ENCODE measurements at places on chromosomes 5 and 9.
A peak's percentile ranks its signal among the peaks of the same experiment; 100 is the strongest.

DNA sequence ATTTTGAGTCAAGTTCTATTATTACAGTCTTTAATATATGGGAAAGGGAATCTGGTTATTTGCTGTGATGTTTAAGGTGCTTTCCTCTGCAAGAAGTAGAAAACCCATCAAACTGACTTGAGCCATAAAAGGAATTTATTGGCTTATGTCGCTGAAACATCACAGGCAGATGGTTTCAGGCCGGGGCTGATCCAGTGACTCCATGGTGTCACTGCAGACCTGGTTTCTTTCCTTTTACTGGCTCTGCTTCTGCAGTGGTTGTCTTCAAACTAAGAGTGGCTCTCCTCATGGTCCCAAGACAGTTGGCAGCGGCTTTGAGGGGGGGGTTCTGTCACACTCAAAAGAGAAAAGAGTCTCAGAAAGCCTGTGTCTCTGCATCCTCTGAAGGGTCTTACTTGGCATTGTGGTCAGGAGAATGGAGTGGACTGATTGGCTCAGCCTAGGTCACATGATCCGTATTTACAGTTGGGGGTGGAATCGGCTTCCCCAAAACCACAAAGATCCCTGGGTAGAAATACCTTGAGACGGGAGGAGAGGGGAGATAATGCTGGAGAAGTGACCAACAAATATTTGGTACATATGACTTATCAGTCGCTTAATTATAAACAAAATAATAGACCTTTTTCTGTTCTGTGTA lies 106.3 kb downstream of the DAPK1 start:
- no peaks in the 10 kb centered on the region for H3K27me3 ChIP-seq
- peaks cover 71% of the 10 kb centered on the region for H3K4me1 ChIP-seq
- DNase-seq = peak; percentile 24
- H3K4me3 ChIP-seq = no peak overlapping the region
- H3K36me3 ChIP-seq = peaks cover 2% of the 10 kb centered on the region
- peak overlapping the region; percentile 38 for H3K27ac ChIP-seq

GRCh38 chr9:133587051-133587450 lies 22.1 kb downstream of the FAM163B start:
- no peaks in the 10 kb centered on the region for H3K36me3 ChIP-seq
- H3K27me3 ChIP-seq = no peaks in the 10 kb centered on the region

- no peaks in the 10 kb centered on the region for H3K36me3 ChIP-seq
- no peak overlapping the region for H3K27ac ChIP-seq
- H3K27me3 ChIP-seq = peaks cover 35% of the 10 kb centered on the region
- H3K4me3 ChIP-seq = no peak overlapping the region
- DNase-seq = no peak
Measured at GRCh38 chr5:1732238-1732941, 67.2 kb downstream of the MRPL36 start.

DNA sequence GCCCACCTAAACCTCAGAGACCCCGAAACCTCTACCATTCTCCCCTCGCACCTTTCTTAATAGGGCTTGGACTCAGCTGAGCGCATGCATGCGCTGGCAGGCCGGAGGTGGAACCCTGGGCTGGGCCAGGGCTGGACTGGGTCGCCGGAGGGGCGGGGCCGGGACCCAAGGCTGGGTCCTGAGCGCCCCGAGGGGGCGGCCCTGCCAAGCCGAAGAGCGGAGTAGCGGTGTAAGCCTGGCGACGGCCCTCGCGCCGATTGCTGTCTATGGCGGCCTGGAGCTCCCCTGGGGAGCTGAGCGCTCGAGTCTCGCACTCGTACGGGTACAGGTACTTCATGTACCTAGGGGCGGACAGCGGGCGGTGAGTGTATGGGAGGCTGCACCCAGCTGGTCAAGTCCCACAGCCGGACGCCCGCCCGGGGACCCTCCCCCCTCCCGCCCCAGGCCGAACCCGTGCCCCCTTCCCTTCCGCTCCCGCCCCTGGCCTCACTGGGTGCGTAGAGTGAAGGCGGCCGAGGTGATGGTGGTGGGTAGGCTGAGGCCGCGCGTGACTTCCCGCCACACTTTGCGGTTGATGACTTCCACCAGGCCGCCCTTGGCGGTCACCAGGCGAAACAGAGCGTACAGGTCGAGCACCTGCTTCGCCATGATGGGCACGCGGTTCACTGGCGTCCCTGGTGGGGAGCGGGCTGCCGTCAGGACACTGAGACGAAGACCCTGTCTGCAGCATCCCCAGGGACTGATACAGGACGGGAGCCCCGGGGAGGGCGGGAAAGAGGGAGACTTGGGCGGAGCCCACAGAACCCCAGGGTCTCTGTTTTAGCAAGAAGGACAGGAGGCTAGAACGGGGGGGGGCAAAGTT lies 3.3 kb upstream of the DCTN3 start:
- no peak overlapping the region for H3K27ac ChIP-seq
- H3K27me3 ChIP-seq = peaks cover 43% of the 10 kb centered on the region
- H3K4me1 ChIP-seq = peaks cover 15% of the 10 kb centered on the region
- no peaks in the 10 kb centered on the region for H3K36me3 ChIP-seq
- peak; percentile 43 for DNase-seq

GRCh38 chr9:117823576-117823975 lies 119.4 kb downstream of the TLR4 start:
- H3K4me3 ChIP-seq = no peak overlapping the region
- DNase-seq = no peak
- peaks cover 20% of the 10 kb centered on the region for H3K4me1 ChIP-seq
- no peaks in the 10 kb centered on the region for H3K36me3 ChIP-seq

GRCh38 chr5:133899506-133899905 lies 68.9 kb downstream of the C5orf15 start:
- no peak overlapping the region for H3K27ac ChIP-seq
- DNase-seq = no peak
- H3K4me1 ChIP-seq = no peaks in the 10 kb centered on the region
- no peaks in the 10 kb centered on the region for H3K36me3 ChIP-seq

DNA sequence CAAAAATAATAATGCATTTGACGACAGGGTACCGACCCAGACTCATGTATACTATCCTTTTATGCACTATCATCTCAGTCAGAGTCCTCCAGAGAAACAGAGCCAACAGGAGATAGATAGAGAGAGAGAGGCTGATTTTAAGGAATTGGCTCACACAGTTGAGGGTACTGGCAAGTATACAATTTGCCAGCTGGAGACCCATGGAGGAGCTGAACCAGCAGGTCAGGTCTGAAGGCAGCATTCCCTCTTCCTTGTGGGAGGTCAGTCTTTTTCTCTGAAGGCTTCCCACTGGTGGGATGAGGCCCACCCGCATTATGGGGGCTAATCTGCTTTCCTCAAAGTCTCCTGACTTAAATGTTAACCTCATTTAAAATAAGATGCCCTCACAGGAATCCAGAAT lies 17.3 kb upstream of the MED10 start:
- no peak for DNase-seq
- no peak overlapping the region for H3K27ac ChIP-seq
- no peak overlapping the region for H3K4me3 ChIP-seq

GRCh38 chr5:147160902-147161700 lies 73.7 kb upstream of the STK32A start:
- H3K36me3 ChIP-seq = no peaks in the 10 kb centered on the region
- no peaks in the 10 kb centered on the region for H3K27me3 ChIP-seq
- DNase-seq = no peak
- no peaks in the 10 kb centered on the region for H3K4me1 ChIP-seq

DNA sequence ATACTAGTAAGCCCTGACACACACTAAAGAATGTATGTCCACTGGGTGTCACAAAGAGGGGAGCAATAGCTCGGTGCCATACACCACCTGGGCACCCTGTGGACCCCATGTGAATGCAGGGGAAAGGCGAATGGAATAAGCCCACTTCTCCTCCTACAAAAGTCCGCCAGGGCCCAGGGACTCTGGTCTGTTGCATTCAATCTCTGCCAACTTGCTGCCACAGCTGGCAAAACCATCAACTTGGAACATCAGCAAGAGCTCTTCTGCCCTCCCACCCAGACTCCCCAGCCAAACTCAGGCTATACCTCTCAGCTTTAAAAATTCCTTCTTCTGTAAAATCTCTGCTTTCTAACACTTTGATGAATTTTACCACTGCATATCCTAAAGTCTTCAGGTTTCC lies 54.5 kb downstream of the PFDN1 start:
- no peak for DNase-seq
- no peaks in the 10 kb centered on the region for H3K27me3 ChIP-seq
- no peak overlapping the region for H3K4me3 ChIP-seq
- peaks cover 26% of the 10 kb centered on the region for H3K4me1 ChIP-seq

- no peak overlapping the region for H3K4me3 ChIP-seq
- no peak overlapping the region for H3K27ac ChIP-seq
- H3K4me1 ChIP-seq = no peaks in the 10 kb centered on the region
- no peaks in the 10 kb centered on the region for H3K27me3 ChIP-seq
- H3K36me3 ChIP-seq = no peaks in the 10 kb centered on the region
Measured at GRCh38 chr5:10130881-10131280, 118.8 kb downstream of the ATPSCKMT start.

- no peaks in the 10 kb centered on the region for H3K36me3 ChIP-seq
- H3K27me3 ChIP-seq = peaks cover 4% of the 10 kb centered on the region
- no peak overlapping the region for H3K27ac ChIP-seq
- no peak for DNase-seq
Measured at GRCh38 chr5:135913713-135914626, 18.3 kb upstream of the IL9 start.

DNA sequence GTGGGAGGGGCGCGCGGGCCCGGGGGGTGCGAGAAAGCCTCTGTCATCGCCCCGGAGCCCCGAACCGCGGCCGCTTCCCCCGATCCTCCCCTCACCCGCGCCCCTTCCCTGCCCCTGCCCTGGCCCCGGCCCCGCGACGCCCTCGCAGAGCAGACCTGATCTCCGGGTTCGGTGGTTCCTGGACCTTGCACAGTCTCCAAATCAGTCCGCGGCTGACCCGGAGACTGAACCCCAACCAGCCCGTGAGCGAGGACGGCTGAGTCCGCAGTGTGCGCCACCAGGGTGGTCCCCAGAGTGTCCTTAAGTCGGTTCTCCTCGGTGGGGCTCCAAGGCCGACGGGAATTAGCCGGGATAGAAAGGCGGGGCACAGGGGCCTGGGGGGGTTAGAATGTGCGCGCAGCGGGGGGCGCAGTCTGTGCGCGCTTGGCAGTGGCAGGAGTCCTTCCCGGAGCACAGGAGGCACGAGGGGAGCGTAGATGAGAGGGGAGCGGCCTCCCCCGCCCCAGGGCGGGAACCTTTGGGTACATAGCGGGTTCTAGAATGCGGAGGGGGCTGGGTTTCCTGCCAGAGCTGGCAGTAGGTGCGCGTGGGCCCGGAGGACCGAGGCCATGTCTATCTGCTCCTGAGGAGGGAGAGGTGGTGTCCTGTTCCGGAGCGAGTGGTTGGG lies 779 bp downstream of the PKN3 start:
- peaks cover 18% of the 10 kb centered on the region for H3K36me3 ChIP-seq
- H3K27me3 ChIP-seq = no peaks in the 10 kb centered on the region
- DNase-seq = peak; percentile 65
- H3K4me1 ChIP-seq = peaks cover 18% of the 10 kb centered on the region

Measured in common myeloid progenitor, CD34-positive (primary cell).